CD4-positive, alpha-beta T cell treated with Interleukin-6 for 4 hours (primary cell): ENCODE measurements at places on chromosomes 3 and 15.

GRCh38 chr3:15553749-15554148, 32.2 kb upstream of the COLQ start:
- no peak for DNase-seq

- no peak for DNase-seq
These were observed 48.6 kb downstream of the KCNMB2 start for GRCh38 chr3:178584722-178585380.

- no peak for DNase-seq
These were observed 300.1 kb upstream of the PROK2 start for GRCh38 chr3:72085036-72085435.

GRCh38 chr3:152323834-152324233, 55.1 kb downstream of the MBNL1 start:
- DNase-seq: no peak

DNA sequence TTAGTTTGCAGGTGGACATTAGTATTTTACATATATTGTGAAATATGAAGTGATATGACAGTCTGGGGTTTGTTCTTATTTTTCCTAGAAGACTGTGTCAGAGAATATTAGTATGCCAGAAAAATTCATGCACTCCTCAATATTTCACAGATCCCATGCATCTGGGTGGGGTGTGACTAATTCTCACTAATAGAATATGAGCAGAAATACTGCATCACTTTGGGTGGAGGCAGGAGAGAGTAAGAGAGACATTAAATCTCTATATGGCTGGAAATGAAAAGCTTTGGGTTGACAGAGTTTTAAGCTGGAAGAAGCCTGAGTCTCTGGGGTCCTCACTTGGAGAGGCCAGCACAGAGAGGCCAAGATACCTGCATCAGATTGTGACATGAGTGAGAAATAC, 101.3 kb upstream of the DPH6 start:
- DNase-seq: no peak

DNA sequence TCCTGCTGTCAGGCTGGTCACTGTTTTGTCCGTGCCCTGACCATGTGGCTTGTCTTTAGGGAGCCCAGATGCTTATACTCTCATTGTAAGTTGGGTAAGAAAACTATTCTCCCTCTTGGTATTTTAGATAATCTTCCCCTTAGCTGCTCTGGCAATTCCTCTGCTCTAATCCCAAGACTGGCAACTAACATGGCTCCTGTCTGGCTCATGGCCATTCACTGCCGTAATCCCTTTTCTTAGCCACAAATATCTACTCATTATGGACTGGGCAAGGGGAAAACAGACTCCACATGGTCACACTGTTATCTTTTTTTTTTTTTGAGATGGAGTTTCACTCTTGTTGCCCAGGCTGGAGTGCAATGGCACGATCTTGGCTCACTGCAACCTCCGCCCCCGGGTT, 38.8 kb downstream of the TYRO3 start:
- DNase-seq: no peak

GRCh38 chr3:69391554-69391953, 5.7 kb upstream of the FRMD4B start:
- no peak for DNase-seq

- DNase-seq: no peak
These were observed 31.3 kb upstream of the SETMAR start for GRCh38 chr3:4271834-4272233.

DNA sequence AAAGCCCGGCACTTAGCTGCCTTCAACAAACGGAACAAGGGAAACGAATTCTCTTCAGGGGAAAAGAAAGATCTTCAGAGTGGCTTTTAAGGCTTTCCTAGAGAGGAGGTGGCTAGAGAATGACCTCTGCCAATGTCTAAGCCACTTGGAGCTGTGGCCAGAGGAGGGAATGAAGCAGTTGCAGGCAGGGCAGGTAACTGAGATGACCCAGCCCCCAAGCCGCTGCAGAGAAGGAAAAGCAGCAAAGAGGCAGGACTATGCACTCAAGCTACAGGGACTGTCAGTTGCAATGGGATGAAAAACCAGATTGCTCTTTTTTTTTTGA, 113.5 kb downstream of the SEC22A start:
- no peak for DNase-seq
